ENCODE measurements at places on chromosomes 3 and 15.

DNA sequence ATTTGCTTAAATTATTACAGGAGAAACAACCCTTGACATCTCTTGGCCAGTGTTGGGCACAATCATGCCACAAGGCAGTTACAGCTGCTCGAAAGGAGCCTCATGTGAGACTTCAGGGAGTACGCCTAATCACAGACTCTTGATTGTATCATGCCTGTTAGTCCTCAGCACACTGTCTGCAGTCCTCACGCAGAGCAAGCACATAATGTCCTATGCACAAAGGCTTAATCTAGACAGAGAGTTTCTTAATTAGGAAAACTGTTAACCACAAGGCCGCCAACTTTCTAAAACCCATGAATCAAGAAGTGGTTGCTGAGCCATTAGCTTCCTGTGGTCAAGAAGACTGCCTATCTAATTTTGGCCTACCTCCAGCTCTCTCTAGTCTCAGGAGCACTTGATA lies 172.0 kb downstream of the UNC13C start:
- DNase-seq = no peak

DNA sequence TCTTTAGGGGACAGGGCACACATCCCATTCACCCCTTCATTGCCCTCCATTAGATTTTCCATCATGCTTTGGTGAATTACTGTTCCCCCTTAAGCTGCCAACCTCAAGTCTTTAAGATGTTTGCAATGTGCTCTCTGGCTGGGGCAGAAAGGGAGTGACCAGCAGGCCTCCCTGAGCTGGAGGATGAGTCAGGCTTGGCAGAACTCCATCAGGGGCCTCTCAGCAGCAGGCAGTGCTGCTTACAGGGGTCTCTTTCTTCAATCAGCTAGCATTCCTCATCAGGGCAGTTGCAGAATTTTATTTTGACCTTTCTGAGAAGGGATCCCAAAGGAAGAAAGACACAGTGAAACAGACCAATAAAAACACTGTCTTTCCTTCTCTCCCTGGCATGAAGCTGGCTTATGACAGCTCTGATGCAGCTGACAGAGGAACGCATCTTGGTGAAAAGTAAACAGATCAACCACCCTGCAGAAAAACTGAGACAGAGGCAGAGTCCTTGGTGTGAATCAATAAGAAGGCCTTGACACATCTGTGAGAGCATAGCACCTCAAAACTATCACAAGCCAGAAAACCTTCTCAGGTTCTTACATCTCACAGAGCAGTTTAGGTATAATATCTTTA lies 88.7 kb upstream of the MRPL3 start:
- DNase-seq = no peak

GRCh38 chr3:172251211-172251610 lies 197.0 kb downstream of the GHSR start:
- no peak for DNase-seq

DNA sequence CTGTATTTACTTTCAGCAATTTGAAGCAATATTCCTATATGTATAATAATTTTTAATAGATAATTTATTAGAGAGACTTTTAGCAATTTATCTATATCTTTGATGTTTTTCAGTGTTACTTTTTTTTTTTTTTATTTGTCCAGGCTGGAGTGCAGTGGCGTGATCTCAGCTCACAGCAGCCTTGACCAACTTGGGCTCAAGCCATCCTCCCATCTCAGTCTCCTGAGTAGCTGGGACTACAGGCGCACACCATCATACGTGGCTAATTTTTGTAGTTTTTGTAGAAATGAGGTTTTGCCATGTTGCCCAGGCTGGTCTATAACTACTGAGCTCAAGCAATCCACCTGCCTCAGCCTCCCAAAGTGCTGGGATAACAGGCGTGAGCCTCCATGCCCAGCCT lies 25.3 kb upstream of the SLTM start:
- no peak for DNase-seq

- no peak for DNase-seq
These were observed 8.0 kb upstream of the FILIP1L start for GRCh38 chr3:100122321-100122720.
